ENCODE measurements at places on chromosomes 1 and 21.

DNA sequence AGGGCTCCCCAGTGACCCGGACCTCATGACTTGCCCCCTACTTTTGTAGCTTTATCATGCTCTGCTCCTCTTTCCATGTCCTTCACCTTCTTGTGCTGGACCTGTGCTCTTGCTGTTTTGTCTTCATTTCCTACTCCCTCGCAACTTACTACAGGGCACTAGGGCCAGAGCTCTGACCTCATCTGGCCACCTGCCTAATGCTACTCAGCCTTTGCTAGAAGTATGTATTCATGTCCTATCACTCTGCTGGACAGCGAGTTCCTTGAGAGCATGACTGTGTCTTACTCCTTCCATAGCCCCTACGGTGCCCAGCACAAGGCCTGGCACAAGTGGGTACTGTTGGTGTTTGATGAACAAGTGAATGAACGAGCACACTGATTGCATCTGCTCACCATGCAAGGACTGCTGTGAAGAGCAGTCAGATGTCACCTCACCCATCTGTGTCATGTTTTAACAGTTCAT, 1.9 kb downstream of the MTFR1L start:
- no peak for DNase-seq

- no peak for DNase-seq
These were observed 48.5 kb downstream of the UTP25 start for GRCh38 chr1:209876078-209876800.

- DNase-seq, result no peak
These were observed 189.4 kb downstream of the NCAM2 start for GRCh38 chr21:21187579-21187978.

DNA sequence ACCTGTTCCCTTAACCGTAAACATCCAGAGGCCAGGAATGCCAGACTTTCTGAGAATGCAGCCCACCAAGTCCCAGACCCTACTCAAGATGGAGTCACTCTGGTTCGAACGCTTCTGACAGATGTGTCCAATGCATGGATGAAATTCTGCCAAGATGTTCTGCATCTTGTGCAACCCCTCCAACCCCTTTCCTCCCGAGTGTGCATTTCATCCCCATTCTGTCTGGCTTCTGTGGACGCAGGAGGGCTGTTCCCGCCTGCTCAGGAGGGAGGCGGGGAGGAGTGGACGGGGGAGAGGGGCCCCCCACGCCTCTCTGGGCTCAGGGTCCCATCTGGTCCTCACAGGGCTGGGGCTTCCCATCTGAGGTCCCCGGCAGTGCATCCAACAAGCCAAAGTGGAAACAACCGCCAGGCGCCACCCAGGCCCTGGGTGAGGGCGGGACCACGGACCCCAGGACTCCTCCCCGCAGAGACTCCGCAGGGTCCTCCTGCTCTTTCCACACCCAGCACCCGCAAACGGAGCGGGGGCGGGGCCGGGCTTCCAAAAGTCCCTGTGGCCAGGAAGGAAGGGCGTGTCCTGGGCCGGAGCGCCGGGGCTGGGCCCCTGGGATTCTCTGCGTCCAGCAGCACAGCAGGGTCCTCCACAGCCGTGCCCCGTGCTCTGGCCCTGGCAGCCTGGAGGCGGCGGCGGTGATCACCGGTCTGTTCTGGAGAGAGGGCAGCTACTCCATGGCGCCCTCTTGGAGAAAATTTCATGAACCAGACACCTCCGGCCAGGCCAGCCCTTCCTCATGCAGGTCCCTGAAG, 27.8 kb upstream of the SUMO3 start:
- no peak for DNase-seq

GRCh38 chr1:208184966-208185654, 59.1 kb downstream of the PLXNA2 start:
- DNase-seq, result no peak

DNA sequence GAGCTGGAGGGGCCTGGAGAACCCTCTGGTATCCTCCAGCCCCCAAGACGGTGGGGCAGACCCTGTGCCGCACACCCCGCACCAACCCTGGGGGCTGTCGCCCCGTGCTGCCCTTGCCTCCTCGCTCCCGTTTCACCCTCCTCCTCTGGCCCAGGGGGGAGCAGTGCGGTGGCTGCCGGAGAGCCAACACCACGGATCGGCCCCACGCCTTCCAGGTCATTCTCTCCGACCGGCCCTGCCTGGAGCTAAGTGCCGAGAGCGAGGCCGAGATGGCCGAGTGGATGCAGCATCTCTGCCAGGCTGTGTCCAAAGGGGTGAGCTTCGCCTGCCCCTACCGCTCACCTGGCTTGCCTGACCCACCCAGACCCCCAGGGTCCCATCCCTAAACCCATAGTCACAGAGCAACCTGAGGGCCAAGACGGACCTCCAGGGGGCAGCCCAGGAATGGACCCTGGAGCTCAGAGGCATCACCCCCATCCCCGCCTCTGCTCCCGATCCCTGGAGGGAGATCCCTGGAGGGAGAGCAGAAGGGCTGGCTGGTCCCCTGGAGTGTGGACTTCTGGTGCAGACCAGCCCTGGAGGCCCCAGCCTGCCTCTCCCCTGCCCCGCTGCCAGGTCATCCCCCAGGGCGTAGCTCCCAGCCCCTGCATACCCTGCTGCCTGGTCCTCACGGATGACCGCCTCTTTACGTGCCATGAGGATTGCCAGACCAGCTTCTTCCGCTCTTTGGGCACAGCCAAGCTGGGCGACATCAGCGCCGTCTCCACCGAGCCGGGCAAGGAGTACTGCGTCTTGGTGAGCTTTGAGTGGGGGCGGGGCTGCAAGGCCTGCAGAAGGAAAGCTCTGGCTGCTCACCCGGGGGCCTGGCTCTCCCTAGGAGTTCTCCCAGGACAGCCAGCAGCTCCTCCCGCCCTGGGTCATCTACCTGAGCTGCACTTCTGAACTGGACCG, 4.0 kb upstream of the SLC25A34 start:
- no peak for DNase-seq

GRCh38 chr1:64838486-64838885, 93.6 kb downstream of the RAVER2 start:
- DNase-seq, result no peak

DNA sequence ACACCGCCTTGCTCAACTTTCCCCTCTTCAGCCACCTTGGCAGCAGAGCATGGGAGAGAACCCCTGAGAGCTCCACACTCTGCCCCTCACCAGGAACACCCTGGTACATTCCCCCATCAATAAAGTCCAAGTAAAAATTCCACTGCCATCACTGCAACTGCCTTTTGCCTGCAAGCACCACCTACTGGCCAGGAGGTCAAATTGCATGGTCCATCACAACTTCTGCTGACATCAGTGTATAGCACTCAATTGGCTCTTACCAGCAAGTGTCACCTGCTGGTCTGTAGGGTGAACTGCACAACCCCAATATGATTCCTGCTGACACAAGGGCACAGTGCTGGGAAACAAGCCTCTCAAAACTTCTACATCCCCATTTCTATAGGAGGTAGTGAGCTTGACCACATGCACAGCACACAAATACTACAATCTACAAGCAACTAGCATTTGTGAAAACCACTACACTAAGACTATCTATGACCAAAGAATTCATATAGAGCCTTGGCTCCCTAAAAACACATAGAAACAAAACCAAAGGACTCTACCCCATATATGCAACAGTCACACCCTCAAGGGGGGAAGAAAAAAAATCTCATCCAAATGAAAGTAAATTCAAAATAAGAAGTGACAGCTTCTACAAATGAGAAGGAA, 69.2 kb downstream of the FASLG start:
- DNase-seq, result no peak

Measured in stimulated activated CD8-positive, alpha-beta memory T cell treated with anti-CD3 and anti-CD28 coated beads, Interleukin-4, amount 100 ng/mL, for 4 hours (primary cell).